ENCODE measurements at places on chromosomes 7 and 10.

GRCh38 chr10:97895915-97896314 lies 46.3 kb downstream of the GOLGA7B start:
- DNase-seq: no peak

DNA sequence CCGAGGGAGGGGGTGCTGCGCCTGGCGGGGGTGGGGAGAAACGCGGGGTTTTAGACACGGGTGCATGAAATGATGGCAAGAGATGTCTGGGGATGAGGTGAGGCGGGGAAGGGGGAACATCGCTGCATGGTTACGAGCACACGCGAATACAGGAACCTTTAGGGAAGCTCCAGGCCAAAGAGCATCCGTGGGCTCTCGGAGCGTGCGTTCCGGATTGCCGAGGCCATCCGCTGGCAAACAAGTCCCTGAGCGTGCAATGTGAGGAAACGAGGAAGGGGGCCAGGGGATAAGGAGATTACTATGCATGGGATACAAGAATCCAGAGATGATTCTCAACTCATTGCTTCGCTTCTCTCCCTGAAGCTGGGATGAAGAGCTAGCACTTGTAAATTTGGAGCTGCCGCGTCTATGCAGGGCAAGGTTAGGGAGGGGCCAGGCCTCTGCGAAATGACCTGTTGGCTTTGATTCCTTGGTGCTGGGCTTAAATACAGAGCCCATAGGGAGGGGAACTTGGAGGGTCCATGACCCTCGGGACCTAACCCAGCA lies 520 bp upstream of the WNT2 start:
- DNase-seq: no peak

DNA sequence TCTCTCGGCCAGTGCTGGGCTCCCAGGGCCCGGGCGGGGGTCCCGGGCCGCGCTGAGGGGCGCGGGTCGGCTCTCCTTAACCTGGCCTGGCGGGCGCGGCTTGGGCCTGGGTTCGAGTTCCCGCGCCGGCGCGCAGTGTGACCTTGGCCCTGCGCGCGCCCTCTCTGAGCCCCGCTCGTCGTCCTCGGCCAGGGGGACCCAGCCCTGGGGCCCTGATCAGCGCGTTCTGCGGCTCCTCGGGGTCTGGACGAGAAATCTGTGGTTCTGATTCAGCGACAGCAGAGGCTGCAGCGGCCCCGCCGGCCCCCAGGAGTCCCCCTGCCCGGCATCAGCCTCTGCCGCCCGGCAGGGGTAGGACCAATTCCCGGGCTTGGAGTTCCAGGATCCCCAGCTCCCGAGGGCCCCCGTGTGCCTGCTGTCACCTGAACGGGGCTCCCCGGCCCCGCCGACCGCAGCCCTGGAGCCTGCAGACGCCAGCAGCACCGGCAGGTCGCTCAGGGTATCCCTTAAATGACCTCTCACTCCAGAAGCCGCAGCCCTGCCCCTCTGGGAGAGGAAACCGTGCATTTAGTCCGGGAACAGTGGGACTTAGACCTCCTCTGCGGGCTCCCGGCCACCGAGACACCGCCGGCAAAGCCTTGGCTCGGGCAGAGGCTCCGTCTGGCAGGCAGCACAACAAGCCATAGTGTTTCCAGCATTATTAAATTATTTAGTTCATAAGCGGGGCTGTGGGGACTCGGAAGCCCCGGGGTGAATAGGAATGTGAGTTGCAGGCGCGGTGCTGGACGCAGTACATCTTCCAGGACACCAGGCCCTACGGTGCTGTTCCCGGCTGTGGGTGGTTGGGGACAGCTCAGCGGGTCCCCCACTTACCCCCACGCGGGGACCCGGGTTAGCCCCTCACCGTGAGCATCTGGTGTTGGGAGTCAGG lies 572 bp downstream of the CHST12 start:
- DNase-seq: peak; percentile 43

- no peak for DNase-seq
These were observed 108.6 kb upstream of the TAC1 start for GRCh38 chr7:97623333-97623732.

DNA sequence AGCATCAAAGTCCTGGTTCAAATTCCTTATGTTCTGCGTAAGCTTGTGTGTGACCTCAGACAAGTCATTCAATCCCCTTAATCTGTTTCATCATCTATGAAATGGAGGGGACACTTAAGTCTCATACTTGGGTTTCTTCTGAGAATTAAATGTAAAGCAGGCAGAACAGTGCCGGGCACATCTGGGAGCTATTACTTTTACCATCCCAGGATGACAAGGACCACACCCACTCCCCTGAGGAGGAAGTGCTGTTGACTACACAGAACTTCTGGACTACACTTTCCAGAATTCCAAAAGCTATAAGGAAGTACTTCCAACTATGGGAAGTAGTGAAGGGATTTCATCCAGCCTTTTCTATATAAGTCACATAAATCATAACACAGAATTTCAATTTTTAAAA lies 294.9 kb downstream of the IPMK start:
- no peak for DNase-seq

- DNase-seq: no peak
These were observed 139.4 kb downstream of the KCND2 start for GRCh38 chr7:120412139-120413050.

DNA sequence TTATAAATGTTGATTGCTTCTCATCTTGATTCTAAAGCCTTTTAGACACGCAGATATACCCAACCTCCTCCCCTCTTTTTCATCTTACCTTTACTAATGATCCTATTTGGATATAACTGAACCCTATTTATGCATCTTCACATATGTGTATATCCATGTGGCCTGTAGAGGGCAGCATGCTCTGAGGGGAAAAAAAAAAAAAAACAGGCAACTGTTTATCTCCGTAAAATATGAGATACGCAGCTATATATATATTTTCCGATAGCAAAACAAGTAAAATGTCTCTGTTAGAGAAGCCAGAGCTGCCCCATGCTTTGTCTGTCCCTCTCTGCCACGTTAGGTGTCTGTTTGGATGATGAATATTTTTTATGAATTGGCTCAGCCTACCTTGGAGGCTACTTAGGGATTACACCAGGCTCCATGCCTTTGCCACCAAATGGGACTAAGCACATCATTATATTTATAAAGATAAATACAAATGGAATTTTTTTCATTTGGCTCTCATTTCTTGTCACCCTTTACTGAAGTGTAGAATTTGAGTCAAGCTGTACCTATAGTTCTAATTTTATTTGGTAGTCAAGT lies 174.8 kb upstream of the FZD1 start:
- DNase-seq: no peak

DNA sequence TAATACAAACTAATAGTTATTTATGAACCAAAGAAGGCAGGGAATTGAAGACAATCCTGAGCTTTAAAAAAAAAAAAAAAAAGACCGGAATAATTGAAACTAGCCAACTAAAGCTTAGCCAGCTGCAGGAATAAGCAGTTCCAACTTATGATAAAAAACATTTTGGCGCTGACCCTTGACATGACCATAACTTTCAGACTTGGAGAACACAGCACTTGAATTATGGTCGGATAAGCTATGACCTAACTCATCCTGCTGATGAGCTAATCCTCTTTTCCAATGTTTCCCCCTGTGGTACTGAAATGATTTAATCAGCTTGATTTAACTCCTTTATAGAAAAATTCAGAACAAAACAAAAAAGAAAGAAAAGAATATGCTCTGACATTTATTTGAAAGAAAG lies 181.8 kb downstream of the DGKB start:
- no peak for DNase-seq

DNA sequence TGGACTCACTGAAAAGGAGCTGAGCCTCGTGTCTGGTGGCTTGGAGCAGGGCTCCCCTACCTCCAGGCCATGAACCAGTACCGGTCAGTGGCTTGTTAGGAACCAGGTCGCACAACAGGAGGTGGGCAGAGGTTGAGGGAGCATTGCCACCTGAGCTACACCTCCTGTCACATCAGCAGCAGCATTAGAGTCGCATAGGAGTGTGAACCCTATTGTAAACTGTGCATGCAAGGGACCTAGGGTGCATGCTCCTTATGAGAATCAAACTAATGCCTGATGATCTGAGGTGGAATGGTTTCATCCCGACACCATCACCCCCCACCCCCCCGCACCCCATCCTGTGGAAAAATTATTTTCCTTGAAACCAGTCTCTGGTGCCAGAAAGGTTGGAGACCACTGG lies 50.4 kb downstream of the TSPAN15 start:
- no peak for DNase-seq

- DNase-seq: no peak
These were observed 43.4 kb downstream of the EBLN1 start for GRCh38 chr10:22174442-22174841.

DNA sequence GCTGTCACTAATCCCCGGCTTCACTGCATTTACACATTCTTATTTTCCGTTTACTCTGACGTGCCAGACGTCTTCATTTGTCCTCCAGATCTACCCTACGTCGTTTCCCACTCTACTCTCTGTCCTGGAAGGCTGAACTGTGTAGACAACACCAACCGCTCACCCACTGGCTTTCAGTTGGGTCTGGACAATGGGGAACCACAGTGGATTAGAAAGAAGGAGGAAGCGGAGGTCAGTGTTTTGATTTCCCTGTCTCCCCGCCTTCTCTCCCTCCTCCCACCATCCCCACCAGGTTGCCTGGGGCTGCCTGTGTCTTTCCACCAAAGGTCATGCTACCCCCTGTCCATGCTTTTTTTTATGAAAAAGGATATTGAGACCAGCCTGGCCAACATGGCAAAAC lies 14.0 kb upstream of the CTBP2 start:
- no peak for DNase-seq

DNA sequence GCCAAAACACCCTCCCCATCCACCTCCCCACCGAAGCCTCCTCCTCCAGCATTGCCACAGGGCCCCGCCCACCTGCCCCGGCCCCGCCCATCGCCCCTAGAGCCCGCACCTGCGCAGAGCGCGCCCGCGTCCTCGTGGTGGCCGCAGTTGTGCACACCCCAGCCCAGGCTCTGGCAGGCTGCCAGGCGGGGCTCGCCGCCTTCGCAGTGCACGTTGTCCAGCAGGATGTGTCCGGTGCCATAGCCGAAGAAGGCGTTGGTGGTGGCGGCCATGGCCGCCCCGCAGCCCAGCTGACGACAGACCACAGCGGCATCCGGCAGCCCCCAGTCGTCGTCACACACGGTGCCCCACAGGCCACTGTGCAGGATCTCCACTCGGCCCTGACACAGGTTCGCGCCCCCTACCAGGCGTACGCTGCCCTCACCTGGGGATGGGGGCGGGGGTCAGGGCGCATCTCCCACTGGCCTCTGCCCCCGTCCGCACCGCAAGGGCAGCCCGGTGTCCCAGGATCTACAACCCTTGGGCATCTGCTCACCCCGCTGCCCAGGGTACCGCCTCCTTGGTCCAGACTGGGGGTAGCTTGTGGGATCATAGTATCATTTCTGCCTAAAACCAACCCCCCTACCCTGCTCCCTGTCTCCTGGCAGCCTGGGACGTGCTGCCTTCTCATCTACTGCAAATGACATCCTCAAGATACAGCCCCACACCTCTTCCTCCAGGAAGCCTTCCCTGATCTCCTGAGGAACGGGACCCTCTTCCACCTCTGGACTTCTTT lies 11.9 kb downstream of the SSC4D start:
- DNase-seq: no peak

DNA sequence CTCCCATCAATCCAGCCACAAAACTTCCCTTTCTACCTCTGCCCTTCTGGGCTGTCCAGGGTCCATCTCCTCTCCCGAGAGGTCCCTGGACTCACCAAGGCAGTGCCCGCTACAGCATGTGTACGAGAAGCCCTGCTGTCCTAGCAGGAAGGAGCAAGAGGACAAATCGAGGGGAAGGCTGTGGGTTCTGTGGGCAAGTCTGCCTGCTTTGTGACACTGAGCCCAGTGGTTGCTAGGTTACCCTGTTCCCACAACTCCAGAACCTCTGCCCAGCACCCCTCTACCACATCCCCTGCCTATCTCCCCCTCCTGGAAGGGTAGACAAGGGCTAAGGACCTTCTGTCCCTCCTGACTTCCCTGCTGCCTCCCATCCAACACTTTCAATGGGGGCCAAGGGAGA lies at the start of gene TBATA:
TBATA (minus strand) TSS at position 188 of the 400 bp plus-strand sequence. CDS start 1,998 bp downstream, outside the sequence.
- DNase-seq: no peak

- DNase-seq: no peak
These were observed 219.0 kb downstream of the DIP2C start for GRCh38 chr10:470339-471003.

- DNase-seq: no peak
These were observed 121.9 kb downstream of the GFRA1 start for GRCh38 chr10:116151076-116151475.

GRCh38 chr10:75956624-75957023 lies 525.2 kb downstream of the LRMDA start:
- no peak for DNase-seq

GRCh38 chr10:69568472-69569395 lies 4.5 kb downstream of the NEUROG3 start:
- DNase-seq: no peak

DNA sequence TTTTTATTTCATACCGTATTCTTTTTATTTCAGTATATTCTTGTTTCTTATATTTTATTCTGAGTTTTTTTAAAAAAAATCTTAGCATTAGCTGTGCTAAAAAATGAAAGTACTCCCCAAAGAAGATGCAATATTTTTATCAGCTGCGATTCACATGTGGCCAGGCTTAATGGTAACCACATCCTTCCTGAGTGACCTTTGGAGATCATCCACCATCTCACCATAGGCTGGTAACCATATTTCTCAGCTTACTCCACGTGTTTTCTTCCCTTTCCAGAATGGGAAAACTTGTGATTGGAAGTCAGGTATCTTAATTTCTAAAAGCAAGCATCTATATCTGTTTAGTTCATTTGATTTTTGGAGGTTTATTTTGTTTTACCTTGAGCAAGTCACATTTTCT lies 18.8 kb upstream of the LIPM start:
- no peak for DNase-seq

- DNase-seq: no peak
These were observed 159.4 kb upstream of the BMPER start for GRCh38 chr7:33745934-33746333.

- no peak for DNase-seq
These were observed 12.8 kb upstream of the RGS10 start for GRCh38 chr10:119555178-119555784.

DNA sequence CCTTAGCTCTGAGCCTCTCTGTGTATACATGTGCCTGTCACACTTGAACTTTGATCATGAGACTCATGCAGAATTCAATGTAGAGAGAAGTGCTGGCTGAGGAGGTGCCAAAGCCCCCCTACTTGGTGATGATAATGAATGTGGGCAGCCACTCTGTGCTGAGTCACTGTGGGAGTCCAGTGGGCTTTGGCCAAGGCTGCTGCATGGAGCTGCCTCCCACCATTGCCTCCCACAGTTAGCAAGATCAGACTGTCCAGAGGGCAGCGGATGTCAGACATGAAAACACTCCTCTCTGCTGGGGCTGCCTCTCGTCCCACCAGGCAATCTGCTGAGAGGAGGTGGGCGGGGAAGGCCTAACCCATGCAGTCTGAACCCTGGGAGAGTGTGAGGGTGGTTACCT lies 180.3 kb downstream of the SH2D4B start:
- no peak for DNase-seq

GRCh38 chr10:31709028-31709427 lies 219.6 kb downstream of the ARHGAP12 start:
- DNase-seq: no peak

DNA sequence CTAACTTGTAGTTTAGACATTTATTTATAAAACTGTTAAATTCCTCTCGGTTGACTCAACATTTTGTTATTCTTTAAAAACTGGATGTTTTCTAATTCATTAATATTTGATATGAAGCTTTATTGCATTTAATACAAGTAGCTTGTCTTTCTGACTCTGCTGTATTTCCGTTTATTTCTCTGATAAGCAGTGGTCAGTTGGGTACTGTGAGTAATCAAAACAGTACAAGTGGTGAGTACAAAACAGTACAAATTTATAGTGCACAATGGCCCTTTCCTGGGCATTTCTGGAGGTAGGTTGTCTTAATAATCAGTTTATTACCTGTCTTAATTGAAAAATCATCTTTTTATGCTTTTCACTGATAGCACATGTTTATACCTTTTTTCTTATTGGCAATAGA lies 182.7 kb downstream of the CCSER2 start:
- DNase-seq: no peak

Measured in C1 segment of cervical spinal cord (tissue), 14 donors.